ENCODE measurements at places on chromosomes 11 and 22. TPM values are rescaled to one million over a fixed set of nuclear protein-coding genes. Genes with fewer than 3 reads are reported as not detected.

The C11orf52 gene
- polyA plus RNA-seq, result 6.5 TPM

The MS4A3 gene
- not detected for polyA plus RNA-seq

The USP2 gene
- 2.1 TPM for polyA plus RNA-seq

The MGAT3 gene
- polyA plus RNA-seq, result 0.28 TPM

The PRR5 gene
- 12.2 TPM for polyA plus RNA-seq

The PSMA1 gene
- polyA plus RNA-seq, result 146 TPM

The NCR3LG1 gene
- polyA plus RNA-seq, result 0.71 TPM

The ACRV1 gene
- polyA plus RNA-seq, result not detected

The BDNF gene
- polyA plus RNA-seq, result 0.37 TPM

The SLC5A1 gene
- 1.4 TPM for polyA plus RNA-seq

The CDHR5 gene
- polyA plus RNA-seq, result 0.08 TPM

The KDELR3 gene
- polyA plus RNA-seq, result 1.3 TPM

The DCUN1D5 gene
- polyA plus RNA-seq, result 26.4 TPM

The KCNJ4 gene
- polyA plus RNA-seq, result not detected

The ZDHHC5 gene
- 57.4 TPM for polyA plus RNA-seq

The FAM111B gene
- 3.1 TPM for polyA plus RNA-seq

The MOV10L1 gene
- polyA plus RNA-seq, result 0.18 TPM

The FREY1 gene
- 0.49 TPM for polyA plus RNA-seq

The MOGAT2 gene
- polyA plus RNA-seq, result 0.02 TPM

The INSC gene
- polyA plus RNA-seq, result 0.08 TPM

The SLC5A12 gene
- polyA plus RNA-seq, result 0.02 TPM

The C11orf91 gene
- 0.51 TPM for polyA plus RNA-seq

The LYVE1 gene
- polyA plus RNA-seq, result 4.1 TPM

The APOL5 gene
- not detected for polyA plus RNA-seq

The OR56A3 gene
- polyA plus RNA-seq, result not detected

The ARHGEF17 gene
- 8.2 TPM for polyA plus RNA-seq

The CRKL gene
- 17.6 TPM for polyA plus RNA-seq

The DCDC1 gene
- not detected for polyA plus RNA-seq

The OR52I1 gene
- not detected for polyA plus RNA-seq

The HEPHL1 gene
- 1.5 TPM for polyA plus RNA-seq

The PDXP gene
- 2.2 TPM for polyA plus RNA-seq

The MLC1 gene
- polyA plus RNA-seq, result 0.08 TPM

The PHRF1 gene
- 13.7 TPM for polyA plus RNA-seq

The OR5B21 gene
- polyA plus RNA-seq, result not detected

The SYT9 gene
- polyA plus RNA-seq, result 0.02 TPM

The TSKU gene
- polyA plus RNA-seq, result 23.9 TPM

The TENM4 gene
- 4.1 TPM for polyA plus RNA-seq

The GTF2H1 gene
- polyA plus RNA-seq, result 23.3 TPM

The BARX2 gene
- polyA plus RNA-seq, result 85.2 TPM

The NRXN2 gene
- polyA plus RNA-seq, result 0.24 TPM

The RAPSN gene
- polyA plus RNA-seq, result 0.16 TPM

The BID gene
- polyA plus RNA-seq, result 9.0 TPM

The PATE2 gene
- not detected for polyA plus RNA-seq

The GRIK4 gene
- polyA plus RNA-seq, result 0.09 TPM

The LUZP2 gene
- polyA plus RNA-seq, result 0.20 TPM

The OTOG gene
- polyA plus RNA-seq, result not detected

The ASPHD2 gene
- 0.43 TPM for polyA plus RNA-seq

The LDLRAD3 gene
- polyA plus RNA-seq, result 5.1 TPM

The CREB3L1 gene
- polyA plus RNA-seq, result 0.31 TPM

The CRYBB3 gene
- polyA plus RNA-seq, result 0.33 TPM

The SUN2 gene
- polyA plus RNA-seq, result 70.1 TPM

The PHLDB1 gene
- polyA plus RNA-seq, result 12.9 TPM

The TP53AIP1 gene
- polyA plus RNA-seq, result 39.4 TPM

The TMEM86A gene
- 0.78 TPM for polyA plus RNA-seq

The FZD4 gene
- 1.4 TPM for polyA plus RNA-seq

The HBD gene
- not detected for polyA plus RNA-seq

The DEPDC7 gene
- 3.2 TPM for polyA plus RNA-seq

The KRTAP5-8 gene
- 0.31 TPM for polyA plus RNA-seq

Data from esophagus (tissue), 2 donors.